Mammary microvascular endothelial cell (primary cell): ENCODE measurements at places on chromosomes 1 and 21. TPM values are rescaled to one million over a fixed set of nuclear protein-coding genes. Genes with fewer than 3 reads are reported as not detected.

NFASC gene
- not detected in 2 replicates for total RNA-seq

FNBP1L gene
- total RNA-seq, result 21.3 and 25.3 TPM in 2 replicates

OR2L8 gene
- total RNA-seq, result not detected in 2 replicates

PM20D1 gene
- not detected in 2 replicates for total RNA-seq

CSRP1 gene
- total RNA-seq, result 1,218 and 1,227 TPM in 2 replicates
